ENCODE measurements at places on chromosomes 5 and 9.

DNA sequence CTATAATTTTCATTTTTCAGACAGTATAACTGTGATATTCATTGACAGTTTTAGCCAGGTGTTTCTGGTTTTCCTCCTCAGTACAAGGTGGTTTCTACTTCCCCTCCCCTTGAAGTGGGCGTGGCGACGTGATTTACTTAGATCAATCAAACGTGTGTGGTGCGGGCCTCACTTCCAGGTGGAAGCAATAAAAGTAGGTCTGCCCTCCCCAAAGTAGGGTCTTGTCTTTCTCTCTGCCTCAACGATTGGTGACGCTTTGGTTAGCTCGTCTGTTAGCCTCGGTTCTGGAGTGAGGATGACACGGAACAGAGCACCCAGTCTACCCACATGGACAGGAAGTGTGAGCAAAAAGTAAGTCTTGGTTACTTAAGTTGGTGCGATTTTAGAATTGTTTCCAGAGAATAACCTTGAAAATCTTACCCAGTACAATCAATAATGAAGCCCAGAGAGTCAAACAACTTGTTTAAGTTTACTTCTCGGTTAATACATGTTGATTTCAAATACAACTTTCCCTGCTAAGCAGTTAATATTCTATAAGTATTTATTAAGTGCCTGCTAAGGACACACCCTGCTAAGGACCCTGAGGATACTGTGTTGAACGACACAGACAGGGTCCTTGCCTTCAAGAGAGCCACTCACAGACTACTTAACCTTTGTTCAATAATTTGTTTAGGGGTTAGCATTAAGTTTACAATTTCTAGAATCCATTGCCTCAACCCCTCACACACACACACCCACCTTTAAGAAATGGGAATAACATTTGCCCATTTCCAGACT, 48.4 kb downstream of the COX7C start:
- DNase-seq, result no peak

DNA sequence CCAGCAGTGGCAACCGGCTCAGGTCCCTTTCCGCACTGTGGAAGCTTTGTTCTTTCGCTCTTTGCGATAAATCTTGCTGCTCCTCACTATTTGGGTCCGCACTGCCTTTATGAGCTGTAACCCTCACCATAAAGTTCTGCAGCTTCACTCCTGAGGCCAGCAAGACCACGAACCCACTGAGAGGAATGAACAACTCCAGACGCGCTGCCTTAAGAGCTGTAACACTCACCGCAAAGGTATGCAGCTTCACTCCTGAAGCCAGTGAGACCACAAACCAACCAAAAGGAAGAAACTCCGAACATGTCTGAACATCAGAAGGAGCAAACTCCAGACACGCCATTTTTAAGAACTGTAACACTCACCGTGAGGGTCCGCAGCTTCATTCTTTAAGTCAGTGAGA, 103.5 kb downstream of the GLIS3 start:
- DNase-seq, result no peak

GRCh38 chr9:132126680-132127236, 35.1 kb upstream of the NTNG2 start:
- no peak for DNase-seq

GRCh38 chr9:126380447-126380846, 53.8 kb downstream of the MVB12B start:
- DNase-seq, result no peak

GRCh38 chr9:131679261-131680020, 60.4 kb downstream of the RAPGEF1 start:
- no peak for DNase-seq

- DNase-seq, result no peak
Observed at GRCh38 chr9:14985419-14985818, 75.2 kb upstream of the FREM1 start.

GRCh38 chr5:172548981-172549687, 91.9 kb upstream of the NEURL1B start:
- DNase-seq, result no peak

GRCh38 chr9:22274477-22274876, 172.1 kb upstream of the DMRTA1 start:
- DNase-seq, result no peak

DNA sequence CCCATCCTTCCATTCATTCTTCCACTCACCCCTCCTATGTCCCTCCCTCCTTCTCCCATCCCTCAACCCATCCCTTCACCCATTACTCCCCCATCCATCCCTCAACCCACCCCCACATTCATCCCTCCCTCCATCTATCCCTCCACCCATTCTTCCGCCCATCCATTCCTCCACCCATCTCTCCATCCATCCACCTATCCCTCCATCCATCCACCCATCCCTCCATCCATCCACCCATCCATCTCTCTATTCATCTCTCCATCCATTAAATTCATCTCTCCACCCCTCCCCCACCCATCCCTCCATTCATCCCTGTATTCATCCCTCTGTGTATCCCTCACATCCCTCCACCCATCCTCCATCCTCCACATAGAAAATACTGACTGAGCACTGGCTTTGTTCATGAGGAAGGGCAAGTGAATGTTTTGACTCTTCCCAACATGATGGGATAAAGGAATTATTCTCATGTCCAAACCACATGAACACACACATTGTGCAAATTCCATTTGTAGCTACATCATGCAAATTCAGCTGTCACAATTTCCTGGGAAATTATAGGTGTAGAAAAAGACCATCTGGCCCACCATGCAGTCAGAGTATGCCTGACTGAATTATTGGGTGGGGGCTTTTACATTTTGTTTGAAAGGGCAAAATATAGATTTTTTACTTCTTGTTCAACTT, 6.9 kb upstream of the VAV2 start:
- DNase-seq, result no peak

DNA sequence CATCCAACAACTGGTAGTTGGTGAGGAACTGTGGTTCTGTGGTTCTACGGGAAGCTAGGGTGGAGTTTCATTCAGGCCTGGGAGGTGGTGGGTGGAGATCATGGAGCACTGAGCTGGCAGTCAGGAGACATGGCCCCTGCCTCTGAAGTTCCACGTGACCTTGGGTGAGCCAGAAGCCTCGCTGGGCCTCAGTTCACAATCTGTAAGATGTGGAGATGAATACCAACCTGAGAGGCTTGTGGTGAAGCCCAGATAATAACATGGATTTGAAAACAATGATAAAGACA, 177.9 kb downstream of the MACROH2A1 start:
- no peak for DNase-seq

GRCh38 chr5:124330595-124331220, 415.7 kb downstream of the ZNF608 start:
- no peak for DNase-seq

DNA sequence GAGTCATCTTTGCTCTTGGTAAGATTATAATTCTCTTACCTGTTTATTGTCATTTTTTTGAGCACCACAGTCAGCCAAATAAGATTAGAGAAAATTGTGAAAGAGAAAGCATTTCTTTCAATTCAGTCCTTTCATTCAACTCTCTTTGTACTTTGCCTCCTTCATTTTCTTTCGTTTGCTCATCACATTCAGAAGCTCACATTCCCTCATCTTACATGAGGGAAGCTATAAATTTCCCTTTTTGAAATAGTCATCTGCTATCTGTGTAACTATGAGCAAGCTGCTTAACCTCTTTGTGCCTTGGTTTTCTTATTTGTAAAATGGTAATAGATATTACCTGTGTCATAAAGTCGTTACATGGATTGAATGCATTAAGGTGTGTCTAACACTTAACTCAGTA, 41.4 kb downstream of the PAM start:
- DNase-seq, result no peak

Measured in dorsolateral prefrontal cortex (tissue), 122 donors.